ENCODE measurements at places on chromosomes 12 and 14.
A peak's percentile ranks its signal among the peaks of the same experiment; 100 is the strongest.

DNA sequence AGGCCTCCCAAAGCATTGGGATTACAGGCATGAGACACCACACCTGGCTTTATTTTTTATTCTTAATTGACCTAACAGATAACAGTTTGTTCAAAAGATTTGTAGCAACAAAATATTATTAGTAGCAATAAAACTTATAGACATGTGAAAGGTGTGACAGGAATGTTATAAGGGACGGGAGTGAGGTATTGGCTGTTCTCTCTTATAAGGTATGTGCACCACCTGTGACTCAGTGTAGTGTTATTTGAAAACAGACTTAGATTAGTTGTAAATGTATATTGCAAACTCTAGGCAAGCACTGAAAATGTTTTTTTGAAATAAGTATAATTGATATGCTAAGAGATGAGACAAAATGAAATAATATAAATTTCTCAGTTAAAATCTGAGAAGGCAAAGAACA is 57.8 kb downstream of the KLRG1 start:
- DNase-seq, result no peak

DNA sequence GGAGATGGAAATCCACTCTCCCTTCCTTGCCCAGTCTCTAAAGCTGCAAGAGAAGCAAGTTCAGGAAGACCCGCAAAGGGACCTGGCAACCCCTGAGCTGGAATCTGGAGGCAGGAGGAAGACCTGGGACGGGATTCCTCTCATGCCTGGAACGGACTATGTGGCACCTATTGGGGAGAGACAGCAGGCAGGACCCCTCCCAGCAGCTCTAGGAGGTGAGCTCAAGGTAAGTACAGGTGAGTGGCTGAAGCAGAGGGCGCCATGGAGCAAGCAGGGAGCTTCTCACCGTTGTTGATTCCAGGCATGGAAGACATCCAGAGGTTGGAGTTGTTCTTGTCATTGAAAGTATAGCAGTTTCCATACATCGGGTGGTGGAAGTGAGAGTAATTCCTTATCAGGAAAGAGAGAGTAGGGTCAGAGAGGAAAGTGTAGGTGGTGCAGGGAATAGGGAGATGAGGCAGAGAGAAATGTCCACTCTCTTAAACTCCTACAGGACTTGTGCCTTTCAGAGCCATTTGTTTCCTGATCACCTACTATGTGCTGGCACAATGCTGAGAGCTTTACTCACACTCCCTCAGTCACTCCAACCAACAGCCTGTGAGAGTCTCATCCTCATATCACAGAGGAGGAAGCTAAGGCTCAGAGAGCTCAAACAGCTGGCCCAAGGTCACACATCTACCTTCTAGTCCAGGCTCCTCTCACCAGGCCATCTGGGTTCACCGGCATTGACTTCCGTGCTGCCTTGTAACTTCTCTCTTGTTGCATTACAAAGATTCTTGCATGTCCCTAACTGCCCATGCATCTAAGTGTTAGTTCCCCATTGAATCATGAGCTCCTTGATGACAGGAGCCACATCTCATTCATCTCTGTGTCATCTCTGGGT is 13.9 kb upstream of the TNFRSF1A start:
- no peak for DNase-seq

GRCh38 chr12:3752741-3753486 is at the start of gene CRACR2A:
Gene CRACR2A (minus strand): TSS chr12:3753109. CDS start chr12:3696999, 56,110 bp downstream.
- DNase-seq, result peak; percentile 67

DNA sequence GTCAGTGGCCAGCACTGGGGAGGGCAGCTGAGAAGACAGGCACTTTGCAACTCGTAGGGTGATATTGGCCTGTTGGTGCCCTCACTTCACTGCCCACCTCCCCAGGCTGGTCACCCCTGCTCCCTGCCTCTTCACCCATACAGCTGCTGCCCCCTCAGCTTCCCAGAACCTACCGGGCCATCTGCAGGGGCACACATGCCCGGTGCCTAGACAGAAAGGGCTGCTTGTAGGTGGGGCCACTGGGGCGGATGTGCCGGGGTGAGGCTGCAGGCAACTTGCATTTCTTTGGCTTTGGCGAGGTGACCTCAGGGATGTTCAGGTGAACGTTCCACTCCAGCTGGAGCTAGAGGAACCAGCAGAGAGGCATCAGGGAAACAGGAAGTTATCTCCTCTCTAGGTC is 17.2 kb downstream of the FAM186B start:
- no peak for DNase-seq

- DNase-seq, result no peak
Measured at GRCh38 chr12:11795192-11795912, 145.9 kb downstream of the ETV6 start.

DNA sequence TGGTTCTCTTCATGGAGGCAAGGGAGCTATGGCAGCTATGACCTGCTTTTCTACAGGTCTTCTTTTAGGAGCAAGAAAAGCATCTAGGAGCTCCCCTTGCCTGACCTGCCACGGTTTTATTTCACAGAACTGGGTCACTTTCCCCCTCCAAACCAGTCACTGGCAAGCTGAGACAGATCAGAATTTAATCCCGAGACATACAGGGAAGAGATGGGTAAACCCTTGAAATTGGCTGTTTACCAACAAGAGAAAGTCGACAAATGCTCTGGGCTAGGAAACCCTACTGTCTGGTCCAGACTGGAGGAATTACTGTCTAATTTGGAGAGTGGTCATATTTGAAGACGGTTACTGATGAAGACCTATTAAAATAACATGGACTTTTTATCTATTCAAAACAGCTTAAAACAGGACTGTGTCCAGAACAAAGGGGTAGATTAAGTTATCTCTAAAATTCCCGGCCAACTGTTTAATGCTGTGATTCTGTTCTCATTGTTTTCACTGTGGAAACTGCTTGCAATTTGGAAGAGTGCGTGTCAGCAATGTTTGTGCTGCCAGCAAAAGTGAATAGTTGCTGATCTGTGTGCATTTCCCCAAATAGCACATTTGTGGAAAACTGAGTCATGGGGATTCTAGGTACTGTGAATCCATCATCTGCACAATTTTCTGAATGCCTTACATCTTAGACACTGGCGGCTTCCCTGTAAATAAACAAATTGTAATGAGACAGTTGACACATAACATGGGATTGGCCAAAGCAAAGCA is 73.4 kb upstream of the EEA1 start:
- no peak for DNase-seq

- no peak for DNase-seq
Measured at GRCh38 chr12:46556819-46557524, 184.4 kb upstream of the SLC38A2 start.

GRCh38 chr14:56687123-56687522 is 107.5 kb downstream of the TMEM260 start:
- no peak for DNase-seq

- DNase-seq, result no peak
Measured at GRCh38 chr12:116337312-116337711, 59.8 kb upstream of the MED13L start.

DNA sequence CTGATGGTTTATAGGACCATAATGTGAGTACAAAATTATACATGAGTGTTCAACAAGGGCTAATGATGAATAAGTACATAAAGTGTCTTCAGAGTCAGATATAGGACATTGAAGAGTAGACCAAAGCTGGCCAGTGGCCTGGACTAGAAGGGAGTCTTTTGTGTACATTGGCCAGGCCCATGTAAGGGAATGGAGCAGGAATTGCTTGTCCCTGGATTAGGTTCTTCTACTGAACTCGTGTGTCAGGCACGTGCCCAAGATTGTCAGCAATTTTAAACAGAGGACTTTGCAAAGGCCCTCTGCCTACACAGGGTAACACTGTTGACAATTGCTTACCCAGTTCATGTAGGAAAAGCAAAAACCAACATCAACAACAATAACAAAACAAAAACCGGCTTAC is 196.0 kb upstream of the SEL1L start:
- no peak for DNase-seq

- no peak for DNase-seq
Measured at GRCh38 chr12:114656906-114657596, 26.9 kb downstream of the TBX3 start.
